MG63 (cell line): ENCODE measurements at places on chromosomes 12 and 14. TPM values are rescaled to one million over a fixed set of nuclear protein-coding genes. Genes with fewer than 3 reads are reported as not detected.

The LGMN gene
- 31.4 and 41.9 TPM in 2 replicates for total RNA-seq

The TGM1 gene
- 0.86 and 2.0 TPM in 2 replicates for total RNA-seq

The FAM222A gene
- 0.84 and 1.8 TPM in 2 replicates for total RNA-seq

The TOMM20L gene
- not detected in 2 replicates for total RNA-seq

The NKX2-1 gene
- not detected in 2 replicates for total RNA-seq

The OR10A7 gene
- total RNA-seq: not detected in 2 replicates

The CPM gene
- 1.7 and 4.6 TPM in 2 replicates for total RNA-seq

The RAN gene
- 1,095 and 1,946 TPM in 2 replicates for total RNA-seq

The USP5 gene
- 104 and 143 TPM in 2 replicates for total RNA-seq

The B3GNT4 gene
- total RNA-seq: not detected in 2 replicates

GRCh38 chr12:89756585-89757398, 48.2 kb upstream of the ATP2B1 start:
- DNase-seq: peak; percentile 4

DNA sequence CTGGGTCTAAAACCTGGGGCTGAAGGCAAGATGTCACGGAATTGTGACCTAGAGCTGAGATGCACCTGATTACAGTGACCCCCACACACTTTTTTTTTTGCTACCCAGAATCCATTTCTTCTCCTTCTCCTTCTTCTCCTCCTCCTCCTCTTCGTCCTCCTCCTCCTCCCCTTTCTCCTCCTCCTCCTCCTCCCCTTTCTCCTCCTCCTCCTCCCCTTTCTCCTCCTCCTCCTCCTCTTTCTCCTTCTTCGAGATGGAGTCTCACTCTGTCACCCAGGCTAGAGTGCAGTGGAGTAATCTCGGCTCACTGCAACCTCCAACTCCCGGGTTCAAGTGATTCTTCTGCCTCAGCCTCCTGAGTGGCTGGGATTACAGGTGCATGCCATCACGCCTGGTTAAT, 19.4 kb upstream of the FLVCR2 start:
- no peak for DNase-seq

GRCh38 chr12:115362339-115362976, 678.5 kb upstream of the TBX3 start:
- DNase-seq: no peak

DNA sequence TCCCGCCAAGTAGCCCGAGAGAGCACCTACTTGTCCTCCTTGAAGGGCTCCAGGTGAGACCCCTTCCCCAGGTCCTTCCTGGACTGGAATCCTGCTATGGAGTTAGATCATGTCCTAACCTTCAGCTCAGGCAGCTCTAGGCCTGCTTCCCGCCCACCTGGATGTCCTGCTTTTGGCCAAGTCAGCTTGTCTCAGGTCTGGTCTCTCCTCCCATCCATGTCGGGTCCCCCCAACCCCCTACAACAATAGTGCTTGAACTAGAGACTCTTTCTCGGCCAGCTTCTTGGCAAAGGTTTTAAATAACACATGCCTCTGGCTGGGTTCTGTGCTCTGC, 3.6 kb downstream of the NAB2 start:
- DNase-seq: no peak

GRCh38 chr14:87754520-87755223, 238.3 kb downstream of the GALC start:
- no peak for DNase-seq

- DNase-seq: no peak
These were observed 5.5 kb upstream of the ITPK1 start for GRCh38 chr14:93121030-93121834.

GRCh38 chr12:54419088-54419887, at the start of gene ITGA5:
TSS of gene ITGA5 (minus strand) at chr12:54419266. CDS start at chr12:54419198, 68 bp downstream.
- peak; percentile 84 for DNase-seq

- DNase-seq: peak; percentile 96
These were observed 18.2 kb upstream of the CACNA2D4 start for GRCh38 chr12:1936406-1937320.

DNA sequence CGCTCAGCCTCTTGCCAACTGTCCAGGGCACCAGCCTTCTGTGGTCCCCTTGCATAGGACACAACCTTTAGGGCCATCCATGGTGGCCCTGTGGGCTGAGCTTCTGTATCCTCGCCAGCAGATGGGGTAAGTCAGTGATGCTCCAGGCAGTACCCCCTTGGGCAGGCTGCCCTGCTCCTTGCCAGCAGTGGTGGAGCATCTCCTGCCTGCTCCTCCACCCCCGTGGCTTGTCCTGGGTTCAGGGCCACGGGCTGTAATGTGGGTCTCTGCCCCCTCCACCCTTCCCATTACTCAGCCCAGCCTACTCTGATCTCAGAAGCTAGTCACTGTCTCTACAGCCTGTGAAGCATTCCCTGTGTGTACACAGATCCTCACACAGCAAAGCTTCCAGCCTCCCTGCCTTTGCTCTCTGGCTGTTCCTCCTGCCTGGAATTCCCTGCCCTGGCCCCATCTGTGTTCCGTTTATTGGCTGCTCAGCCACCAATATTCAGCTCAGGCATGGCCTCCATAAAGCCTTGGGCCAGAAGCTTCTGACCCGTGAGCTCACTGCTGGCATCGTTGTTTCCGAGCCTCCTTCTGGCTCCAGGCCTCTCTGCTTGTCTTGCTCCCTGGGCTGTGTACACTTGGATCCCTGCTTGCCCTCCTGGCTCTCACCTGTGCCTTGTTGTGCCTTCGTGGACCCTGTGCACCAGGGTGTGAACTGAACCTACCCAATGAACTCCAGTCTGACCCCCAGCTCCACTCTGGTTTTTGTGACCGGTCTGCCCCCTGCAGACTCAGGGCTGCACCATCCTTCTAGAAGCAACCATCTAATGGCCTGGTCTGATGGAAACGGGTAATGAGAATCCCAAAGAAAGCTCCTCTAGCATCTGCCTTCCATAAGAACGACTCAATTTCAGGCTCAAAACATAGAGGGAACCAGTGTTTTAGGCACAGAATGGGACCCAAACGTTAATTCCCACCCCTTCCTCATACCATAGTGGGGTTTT, 177.0 kb upstream of the PRMT8 start:
- DNase-seq: peak; percentile 60

DNA sequence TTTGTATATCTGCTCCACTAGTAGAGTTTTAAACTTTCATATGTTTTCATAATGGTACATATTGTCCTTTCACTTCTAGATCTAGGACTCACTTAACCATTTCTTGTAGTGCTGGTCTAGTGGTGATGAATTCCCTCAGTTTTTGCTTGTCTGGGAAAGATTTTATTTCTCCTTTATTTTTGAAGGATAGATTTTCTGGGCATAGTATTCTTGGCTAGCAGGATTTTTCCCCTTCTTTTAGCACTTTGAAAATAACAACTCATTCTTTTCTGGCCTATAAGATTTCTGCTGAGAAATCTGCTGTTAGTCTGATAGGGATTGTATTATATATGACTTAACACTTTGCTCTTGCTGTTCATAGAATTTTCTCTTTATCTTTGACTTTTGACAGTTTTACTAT, 69.3 kb downstream of the CAND1 start:
- DNase-seq: no peak

- DNase-seq: peak; percentile 72
These were observed 26.9 kb downstream of the DAAM1 start for GRCh38 chr14:59215322-59215721.

- DNase-seq: no peak
These were observed 22.1 kb downstream of the PSMC1 start for GRCh38 chr14:90278199-90279175.

DNA sequence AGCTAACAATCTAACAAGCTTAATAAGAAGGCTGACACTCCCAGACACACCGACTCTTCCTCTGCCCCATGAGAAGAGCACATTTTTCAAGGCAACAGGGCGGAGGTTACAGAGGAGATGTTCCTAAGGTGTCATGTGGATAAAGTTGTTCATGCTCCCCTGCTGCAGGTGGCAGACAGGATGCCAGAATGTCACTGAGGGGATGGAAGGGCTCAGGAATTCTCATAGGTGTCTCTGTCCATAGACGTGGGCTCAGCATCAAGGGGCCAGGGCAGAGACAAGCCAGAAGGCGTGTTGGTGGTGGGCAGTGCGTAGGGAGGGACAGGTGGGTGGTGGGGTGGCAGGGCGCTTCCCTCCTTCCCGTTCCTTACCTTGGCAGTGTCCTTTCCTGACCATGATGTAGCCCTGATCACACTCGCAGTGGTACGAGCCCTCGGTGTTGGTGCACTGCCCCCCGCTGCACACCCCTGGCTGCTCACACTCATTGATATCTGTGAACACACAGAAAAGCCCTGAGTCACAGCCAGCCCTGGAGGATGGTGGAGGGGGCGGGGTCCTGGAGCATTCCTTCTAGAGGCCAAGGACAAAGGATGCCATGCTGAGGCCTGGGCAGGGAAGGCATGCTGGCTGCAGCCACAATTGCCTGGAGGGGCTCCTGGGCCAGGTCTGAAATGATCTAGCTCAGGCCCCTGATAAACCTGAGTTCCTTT, 23.0 kb downstream of the ISCA2 start:
- peak; percentile 44 for DNase-seq

- DNase-seq: no peak
These were observed 297.5 kb upstream of the SLC16A7 start for GRCh38 chr12:59298296-59298695.

DNA sequence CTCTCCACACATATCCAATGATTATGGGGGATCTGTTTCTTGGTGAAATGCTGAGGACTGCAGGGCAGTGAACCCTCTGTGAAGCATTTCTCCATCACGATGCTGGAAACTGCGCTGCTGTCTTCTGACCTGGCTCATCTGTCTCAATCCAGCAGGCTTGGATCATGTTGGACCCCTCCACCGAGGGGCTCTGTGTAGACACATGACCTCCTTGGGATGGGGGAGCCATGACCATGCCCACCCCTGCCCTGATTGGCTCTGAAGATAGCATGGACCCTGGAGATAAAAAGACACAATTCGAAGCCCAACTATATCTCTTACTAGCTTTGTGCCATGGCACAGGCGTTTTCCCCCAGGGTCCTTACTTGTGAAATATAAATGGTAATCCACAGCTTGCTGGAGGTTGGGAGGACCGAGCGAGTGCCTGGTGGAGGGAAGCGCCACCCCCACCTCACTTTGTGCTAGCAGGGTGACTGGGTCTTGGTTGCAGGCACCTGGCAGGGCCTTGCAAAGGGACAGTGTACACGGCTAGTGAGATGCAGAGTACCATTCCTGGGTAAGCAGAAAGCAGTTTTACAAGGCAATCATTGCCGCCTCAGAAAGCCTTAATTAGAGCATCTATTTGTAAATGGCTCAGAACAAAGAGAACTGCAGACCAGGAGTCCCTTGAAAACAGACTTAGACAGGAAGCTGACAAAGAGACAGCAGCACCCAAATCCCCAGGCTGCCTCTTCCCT, 2.4 kb upstream of the KRT83 start:
- DNase-seq: no peak

DNA sequence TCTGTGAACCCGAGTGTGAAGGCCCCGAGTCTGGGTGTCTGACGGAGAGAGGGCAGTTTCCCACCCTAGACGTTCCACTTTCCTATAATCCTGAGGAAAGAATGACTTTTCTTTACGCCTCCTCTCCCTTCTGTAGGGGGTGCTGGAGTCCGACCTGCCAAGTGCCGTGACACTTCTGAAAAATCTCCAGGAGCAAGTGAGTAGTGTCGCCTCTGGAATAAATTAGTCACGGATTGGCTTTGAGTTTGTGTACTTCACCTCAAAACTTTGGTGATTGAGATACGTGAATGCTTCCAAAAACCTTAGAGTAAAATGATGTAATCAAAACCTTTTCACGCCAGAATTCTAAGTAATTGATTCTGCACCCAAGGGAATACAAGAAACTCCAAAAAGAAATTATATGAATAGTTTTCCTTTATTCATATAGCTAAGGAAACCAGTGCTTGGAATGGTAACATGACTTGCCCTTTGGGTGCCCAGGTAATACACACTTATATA, 452 bp downstream of the NGDN start:
- no peak for DNase-seq

DNA sequence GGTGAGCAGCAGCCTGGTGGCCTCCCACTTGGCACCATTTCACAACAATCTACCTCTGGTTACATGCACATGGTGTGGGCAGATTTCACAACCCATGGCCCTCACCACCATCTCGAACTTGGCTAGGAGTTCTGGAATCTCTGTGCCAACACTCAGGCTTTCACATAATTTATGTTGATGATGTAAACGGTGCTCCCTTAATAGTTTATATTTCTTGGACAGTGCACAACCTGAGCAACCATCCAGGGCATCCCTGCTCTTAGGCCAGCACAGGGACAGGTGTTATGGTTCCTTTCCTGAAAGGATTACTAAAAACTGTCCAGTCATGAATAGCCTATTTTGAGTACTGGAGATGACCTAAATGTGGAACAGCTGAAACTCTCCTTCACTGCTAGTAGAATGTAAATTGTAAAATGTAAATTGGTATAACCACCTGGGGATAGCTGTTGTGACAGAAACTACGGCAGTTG, 28.6 kb downstream of the ABCB9 start:
- DNase-seq: peak; percentile 51

DNA sequence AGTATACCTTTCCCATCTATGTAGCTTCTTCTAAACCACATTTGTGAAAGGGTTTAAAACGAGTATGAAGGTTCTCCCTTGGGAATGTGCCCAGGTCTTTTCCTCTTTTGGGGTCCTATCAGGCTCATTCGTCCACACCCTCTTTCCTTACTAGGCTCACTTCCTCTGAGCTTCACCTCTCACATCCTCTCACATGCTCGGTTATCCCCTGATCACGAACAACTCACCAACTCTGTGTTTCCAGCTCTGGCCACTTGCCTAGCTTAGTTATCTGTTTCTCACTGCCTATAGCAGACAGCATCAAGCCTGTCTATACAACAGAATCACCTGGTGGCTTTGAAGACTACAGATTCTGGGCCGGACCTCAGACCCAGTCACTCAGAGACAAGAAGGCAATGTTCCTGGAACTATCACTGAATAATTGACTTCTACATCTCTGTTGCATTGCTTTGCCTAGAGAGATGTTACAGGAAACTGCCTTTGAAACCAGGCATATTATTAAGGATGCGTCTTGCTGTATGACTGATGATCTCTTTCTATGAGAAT, 158.2 kb downstream of the FOXN3 start:
- no peak for DNase-seq

DNA sequence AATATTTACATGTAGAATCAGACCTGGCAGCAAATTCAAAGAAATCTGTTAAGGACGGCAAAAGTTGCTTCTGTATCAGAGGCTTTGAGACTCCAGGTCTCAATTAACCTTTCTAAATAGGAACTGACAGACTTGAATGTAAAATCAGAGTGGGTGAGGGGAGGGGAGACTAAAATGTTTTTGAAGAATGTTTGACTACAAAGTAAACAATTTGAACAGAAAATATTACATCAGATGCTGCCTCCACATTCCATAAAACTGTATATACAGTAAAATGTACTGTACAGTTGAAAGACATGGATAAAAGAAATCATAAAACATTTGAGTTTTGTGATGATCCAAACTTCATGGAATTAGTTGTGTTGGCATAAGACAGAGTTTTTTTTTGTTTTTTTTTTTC, 49.5 kb upstream of the POC1B start:
- no peak for DNase-seq

DNA sequence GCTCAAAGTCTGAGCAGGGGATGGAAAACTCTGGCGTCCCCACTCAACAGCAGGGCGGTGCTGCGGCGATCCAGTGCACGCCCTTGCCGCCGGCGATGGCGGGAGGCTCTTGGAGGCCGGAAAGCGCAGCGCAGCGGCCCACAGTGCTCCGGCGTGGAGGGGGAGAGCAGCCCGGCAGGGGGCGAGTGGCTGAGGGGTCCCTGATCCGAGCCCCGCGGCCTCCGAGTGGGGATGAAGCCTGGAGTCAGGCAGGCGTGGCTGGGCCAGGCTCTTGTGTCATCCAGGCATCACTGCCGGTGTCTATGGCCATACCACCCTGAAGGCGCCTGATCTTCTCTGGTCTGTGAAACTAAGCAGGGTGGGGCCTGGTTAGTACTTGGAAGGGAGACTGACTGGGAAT, 183.1 kb downstream of the ALG10 start:
- DNase-seq: no peak
